Activated CD4-positive, alpha-beta T cell treated with anti-CD3 and anti-CD28 coated beads, Interleukin-2, amount 10 ng/mL, durations not matched to agents 7 days and 5 days (primary cell): ENCODE measurements at places on chromosomes 3 and 15. TPM values are rescaled to one million over a fixed set of nuclear protein-coding genes. Genes with fewer than 3 reads are reported as not detected.
A peak's percentile ranks its signal among the peaks of the same experiment; 100 is the strongest.

DNA sequence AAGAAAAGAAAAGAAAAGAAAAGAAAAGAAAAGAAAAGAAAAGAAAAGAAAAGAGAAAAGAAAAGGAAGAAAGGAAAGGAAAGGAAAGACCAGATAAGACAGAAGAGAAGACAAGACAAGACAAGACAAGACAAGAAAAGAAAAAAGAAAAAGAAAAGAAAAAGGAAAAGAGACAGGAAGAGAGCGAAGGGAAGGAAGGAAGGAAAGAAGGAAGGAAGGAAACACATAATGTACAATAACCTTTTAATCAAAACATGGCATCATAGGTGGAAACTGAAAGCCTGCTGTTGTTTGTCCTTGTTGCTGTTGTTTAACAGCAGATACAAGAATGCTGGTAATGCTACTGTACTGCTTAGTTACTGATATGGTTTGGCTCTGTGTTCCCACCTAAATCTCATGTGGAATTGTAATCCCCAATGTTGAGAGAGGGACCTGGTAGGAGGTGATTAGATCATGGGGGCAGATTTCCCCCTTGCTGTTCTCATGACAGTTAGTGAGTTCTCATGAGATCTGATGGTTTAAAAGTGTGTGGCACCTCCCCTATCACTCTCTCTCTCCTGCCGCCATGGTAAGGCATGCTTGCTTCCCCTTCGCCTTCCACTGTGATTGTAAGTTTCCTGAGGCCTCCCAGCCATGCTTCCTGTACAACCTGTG lies 67.3 kb downstream of the MCF2L2 start:
- no peak overlapping the region for H3K27ac ChIP-seq
- peaks cover 2% of the 10 kb centered on the region for H3K36me3 ChIP-seq
- no peaks in the 10 kb centered on the region for H3K27me3 ChIP-seq
- peaks cover 17% of the 10 kb centered on the region for H3K4me1 ChIP-seq
- no peak overlapping the region for H3K4me3 ChIP-seq
- DNase-seq: no peak

GRCh38 chr3:98702166-98702565 lies 61.0 kb upstream of the ST3GAL6 start:
- no peaks in the 10 kb centered on the region for H3K36me3 ChIP-seq
- no peak overlapping the region for H3K4me3 ChIP-seq
- H3K27ac ChIP-seq: no peak overlapping the region
- H3K27me3 ChIP-seq: peaks cover 3% of the 10 kb centered on the region
- no peaks in the 10 kb centered on the region for H3K4me1 ChIP-seq

Gene CCR8
- total RNA-seq: 0.74 TPM

DNA sequence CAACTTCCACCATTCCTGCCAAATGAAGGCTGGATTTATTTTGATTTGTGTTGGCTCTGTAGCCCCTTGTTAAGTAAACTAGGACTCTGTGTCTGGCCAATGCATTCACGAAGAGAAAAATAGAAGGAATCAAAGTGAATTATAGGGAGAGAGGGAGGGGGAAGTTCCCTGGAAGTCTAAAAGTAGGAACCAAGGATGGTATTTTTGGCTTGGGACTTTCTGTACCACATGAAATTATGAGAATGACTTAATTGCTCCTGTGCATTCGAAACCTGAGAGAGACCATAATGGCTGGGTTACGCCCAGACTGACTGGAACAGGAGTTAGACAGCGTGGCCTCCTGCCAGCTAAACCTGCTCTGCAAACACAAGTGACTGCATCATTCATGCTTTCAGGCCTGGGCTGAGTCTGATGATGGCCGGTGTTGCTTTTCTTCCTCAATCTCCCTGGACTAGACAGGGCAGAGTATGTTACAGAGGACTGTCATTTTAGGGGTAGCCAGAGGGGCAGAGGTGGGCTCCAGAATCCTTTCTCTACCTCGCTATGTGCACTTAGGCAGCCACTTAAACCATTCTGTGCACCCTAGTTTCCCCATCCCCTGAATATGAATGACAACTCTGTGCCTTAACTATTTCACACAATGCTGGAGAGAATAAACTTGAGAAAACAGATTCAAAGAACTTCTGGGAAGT lies 58.9 kb downstream of the MYO1E start:
- H3K27ac ChIP-seq: peak overlapping the region; percentile 15
- DNase-seq: no peak
- H3K4me1 ChIP-seq: no peaks in the 10 kb centered on the region
- H3K4me3 ChIP-seq: no peak overlapping the region
- H3K36me3 ChIP-seq: no peaks in the 10 kb centered on the region

- no peak overlapping the region for H3K27ac ChIP-seq
- DNase-seq: no peak
- no peaks in the 10 kb centered on the region for H3K4me1 ChIP-seq
- no peaks in the 10 kb centered on the region for H3K36me3 ChIP-seq
Observed at GRCh38 chr3:100570811-100571210, 38.6 kb upstream of the ADGRG7 start.
